ENCODE measurements at places on chromosomes 16 and 17.

DNA sequence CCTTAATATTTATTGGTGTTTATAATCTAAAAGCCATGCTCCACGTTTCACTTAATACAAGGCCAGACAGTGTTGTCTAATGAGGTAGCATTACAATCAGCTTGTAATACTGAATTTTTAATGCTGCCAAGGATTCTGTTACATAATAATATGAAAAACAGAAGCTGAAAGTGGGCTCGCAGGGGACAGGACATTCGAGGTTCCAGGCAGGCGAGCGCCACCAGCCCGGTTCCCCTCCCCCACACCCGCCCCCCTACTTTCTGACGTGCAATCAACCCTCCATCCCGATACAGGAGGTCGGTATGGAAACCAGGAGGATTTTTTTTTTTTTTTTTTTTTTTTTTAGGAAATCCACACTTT is 6.2 kb upstream of the ZFHX3 start:
- no peak for DNase-seq

- DNase-seq: no peak
These were observed 72.7 kb downstream of the SMG6 start for GRCh38 chr17:2230877-2231276.

GRCh38 chr17:4941319-4941610 is 1.2 kb downstream of the RNF167 start:
- no peak for DNase-seq

DNA sequence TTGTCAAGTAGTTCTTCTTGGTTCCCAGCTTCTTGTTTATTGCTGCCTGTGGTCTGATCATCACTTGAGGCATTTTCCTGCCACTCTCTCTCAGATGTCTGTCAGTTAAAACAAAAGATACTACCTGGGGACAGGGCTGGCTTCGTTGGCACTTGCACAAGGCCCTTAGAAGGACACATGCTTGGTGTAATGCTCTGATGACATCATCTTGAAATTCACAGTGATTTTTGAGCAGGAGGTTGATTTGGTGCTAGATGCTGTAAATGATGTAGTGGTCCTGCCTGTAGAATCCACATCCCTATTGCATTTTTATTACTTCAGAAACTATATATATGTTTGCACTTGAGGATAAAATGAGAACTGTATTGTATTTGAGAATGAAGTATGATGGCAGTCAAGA is 210.3 kb downstream of the LGALS9B start:
- no peak for DNase-seq

- DNase-seq: peak; percentile 89
These were observed 1.9 kb upstream of the PLEKHG4 start for GRCh38 chr16:67277294-67277998.

DNA sequence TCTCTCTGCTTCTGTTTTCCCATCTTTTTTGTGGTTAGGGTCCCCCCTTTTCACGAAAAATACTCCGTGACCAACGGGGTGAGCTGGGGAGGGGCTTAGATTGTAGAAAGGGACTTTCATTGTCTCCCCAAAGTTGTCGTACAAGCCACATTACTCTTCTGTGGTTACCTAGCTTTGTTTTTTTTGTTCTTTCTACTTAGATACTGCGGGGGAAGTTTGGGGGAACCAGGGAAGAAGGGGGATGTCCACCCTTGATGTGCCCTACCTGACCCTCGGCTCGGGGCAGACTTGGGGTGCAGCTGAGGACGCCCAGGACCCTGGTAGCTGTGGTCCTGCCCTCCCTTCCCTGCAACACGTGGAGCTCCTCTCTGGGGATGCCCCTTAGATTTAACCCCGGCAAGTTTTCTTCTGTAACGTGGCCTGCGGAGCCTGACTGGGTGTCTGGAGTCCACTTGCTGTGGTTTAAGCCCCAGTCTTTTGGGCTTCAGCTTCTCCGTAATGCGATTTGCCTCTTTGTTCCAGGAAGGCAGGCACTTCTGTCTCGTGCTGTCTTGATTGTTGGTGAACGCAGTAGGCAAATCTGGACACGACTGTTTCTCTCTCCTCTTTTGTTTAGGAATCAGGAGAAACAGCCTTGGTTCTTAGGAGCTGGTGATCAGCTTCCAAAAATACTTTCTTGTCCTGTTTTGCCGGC is 892 bp downstream of the ABCC1 start:
- DNase-seq: peak; percentile 45

DNA sequence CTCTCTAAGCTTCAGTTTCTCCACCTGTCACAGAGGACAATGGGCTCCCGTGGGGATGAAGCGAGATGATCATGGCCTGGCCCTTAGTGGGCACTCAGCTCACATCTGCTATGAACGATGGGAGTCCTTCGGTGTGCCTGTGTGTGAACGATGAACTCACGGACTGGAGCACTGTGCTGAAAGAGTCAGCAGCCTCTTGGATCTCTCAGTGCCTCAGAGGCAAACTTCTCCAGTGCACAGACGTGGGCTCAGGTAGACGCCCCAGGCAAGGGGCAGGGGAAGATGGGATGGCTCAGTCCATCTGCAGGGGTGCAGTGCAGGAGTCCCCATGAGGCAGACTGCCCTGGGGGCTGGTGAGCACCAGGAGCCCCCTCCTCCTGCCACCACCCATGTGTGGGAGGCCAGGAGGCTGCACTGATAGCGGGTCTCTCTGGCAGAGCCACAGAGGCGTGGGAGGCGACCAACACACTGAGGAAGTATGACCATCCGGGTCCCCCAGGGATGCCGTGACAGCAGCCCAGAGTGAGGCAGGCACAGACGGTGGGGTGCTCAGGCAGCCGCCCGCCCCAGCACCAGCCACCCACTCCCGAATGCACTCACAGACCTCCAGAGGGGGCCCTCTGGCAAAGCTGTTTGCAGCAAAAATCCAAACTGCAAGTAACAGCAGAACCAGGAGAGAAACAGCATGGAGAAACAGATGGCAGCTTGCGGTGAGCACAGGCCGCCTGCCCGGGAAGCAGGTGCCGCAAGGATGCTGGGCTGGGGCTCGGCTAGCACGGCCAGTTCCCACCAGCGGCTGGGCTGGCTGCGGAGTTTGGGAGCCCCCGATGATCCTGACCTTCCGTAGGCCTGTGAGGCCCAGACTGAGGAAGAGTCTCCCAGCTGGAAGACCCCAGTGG is 82.7 kb downstream of the RPH3AL start:
- DNase-seq: no peak

DNA sequence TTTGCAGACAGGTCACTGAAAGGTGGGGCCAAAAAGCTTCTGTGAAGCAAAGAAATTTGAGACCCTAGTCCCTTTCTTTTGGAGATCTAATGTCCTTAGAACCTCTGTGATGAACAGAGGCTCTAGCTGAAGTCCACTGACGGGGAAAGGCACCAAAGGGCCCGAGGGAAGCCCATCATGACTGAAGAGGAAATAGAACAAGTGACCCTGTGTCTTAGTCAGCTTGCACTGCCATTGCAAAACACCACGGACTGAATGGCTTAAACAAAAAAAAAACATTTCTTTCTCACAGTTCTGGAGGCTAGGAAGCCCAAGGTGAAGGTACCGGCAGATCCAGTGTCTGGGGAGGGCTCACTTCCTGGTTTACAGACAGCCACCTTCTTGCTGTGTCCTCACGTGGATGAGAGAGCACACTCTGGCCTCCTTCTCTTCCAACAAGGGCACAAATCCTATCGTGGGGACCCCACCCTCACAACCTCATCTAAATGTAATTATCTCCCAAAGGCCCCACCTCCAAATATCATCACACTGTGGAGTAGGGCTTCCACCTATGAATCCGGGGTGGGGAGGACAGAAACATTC is 24.3 kb upstream of the ASGR2 start:
- DNase-seq: no peak

DNA sequence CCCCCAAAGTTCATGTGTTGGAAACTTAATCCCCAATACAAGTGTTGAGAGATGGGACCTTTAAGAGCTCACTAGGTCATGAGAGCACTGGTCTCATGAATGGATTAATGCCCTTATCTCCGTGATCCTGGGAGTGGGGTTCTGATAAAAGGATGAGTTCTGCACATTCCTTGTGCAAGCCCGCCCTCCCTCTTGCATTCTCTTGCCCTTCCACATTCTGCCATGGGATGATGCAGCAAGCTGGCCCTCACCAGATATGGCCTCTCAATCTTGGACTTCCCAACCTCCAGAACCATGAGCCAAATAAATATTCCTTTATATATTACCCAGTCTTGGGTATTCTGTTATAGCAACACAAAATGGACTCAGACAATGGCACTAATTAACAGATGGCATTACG is 14.1 kb downstream of the GLG1 start:
- no peak for DNase-seq

GRCh38 chr17:8887834-8888703 is 20.6 kb upstream of the PIK3R6 start:
- DNase-seq: no peak

DNA sequence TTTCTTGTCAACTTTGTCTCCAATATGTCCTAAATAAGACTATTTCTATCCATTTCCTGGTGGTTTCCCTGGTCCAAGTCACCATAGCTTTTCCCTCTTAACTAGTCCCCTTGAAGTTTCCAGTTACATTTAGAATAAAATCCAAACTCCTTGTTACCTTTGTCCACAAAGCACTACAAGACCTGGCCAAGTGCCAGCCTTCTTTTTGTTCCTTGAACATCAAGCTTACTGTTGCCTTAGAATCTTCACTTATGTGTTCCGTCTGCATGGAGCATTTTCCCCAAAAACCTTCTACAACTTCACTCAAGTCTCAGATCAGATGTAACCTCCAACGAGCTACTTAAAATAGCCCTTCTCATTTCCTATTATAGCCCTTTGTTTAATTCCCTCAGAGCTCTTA is 101.4 kb downstream of the ITFG1 start:
- no peak for DNase-seq

GRCh38 chr16:17804857-17805256 is 334.1 kb upstream of the XYLT1 start:
- no peak for DNase-seq

DNA sequence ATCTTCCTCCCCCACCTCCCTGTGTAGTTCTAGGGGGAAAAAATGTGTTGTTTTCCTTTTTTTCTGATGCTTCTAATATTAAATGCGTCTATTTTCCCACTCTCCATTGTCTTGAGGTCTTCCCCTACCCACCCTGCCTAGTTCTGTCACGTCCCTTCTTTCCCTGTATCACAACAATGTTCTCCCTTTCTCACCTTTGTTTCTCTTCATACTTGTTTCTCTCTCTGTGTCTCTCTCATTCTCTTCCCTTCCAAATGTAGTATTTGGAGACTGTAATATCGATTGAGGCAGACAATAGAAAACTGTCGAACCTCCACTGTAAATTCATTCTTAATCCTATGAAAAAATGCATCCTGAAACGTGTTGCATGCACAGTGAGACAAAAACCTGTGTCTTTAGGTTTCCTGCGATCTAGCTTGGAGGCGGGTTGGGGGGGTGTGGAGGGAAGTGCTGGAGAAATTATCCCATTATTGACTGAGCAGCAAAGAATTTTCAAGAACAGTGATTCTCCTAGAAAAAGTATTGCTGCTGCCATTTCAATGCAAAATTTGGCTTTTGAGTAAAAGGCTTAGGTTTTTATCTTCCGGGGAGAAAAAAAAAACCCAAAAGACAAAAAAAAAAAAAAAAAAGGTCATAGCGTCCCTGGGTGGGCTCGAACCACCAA is 1.3 kb upstream of the PSMB3 start:
- no peak for DNase-seq

DNA sequence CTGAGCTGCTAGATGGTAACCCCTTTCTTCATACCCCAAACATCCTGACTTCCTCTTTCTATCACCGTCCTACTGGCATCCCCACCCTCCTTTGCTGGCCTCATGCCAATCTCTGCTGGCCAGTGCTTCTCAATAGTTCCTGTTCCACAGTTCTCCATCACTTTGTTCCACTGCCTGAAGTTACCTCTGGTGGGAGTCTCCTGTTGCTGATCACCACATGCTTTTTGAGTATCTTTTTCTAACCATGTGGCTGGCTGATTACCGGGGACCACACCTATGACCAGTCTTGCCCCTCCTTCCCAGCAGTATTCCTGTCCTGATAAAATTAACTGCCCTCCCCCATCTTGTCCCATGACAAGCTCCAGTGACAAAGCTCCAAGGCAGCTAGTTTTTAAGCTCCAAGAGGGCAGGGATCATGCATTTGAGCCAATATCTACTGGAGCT is 380.4 kb upstream of the CCL2 start:
- no peak for DNase-seq

DNA sequence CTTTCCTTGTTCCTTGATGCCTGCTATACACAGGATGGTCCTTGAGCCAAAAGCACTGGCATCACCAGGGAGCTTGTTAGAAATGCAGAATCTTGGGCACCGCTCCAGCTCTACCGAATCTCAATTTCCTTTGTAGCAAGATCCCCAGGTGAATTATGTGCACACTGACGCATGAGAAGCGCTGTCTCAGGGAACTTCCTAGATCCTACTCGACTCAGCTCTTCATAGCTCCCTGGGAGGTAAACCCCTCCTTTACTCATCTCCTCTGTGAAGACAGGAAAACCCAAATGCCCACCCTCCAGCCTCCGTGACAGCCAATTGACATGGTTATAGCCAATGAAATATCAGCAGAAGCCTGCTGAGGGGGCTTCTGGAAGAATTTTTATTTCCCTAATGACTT is 4.1 kb downstream of the USP31 start:
- DNase-seq: no peak

- DNase-seq: no peak
These were observed 1.2 kb downstream of the FAAP100 start for GRCh38 chr17:81550830-81551457.

- DNase-seq: no peak
These were observed 75.8 kb downstream of the TEX14 start for GRCh38 chr17:58615768-58616659.

DNA sequence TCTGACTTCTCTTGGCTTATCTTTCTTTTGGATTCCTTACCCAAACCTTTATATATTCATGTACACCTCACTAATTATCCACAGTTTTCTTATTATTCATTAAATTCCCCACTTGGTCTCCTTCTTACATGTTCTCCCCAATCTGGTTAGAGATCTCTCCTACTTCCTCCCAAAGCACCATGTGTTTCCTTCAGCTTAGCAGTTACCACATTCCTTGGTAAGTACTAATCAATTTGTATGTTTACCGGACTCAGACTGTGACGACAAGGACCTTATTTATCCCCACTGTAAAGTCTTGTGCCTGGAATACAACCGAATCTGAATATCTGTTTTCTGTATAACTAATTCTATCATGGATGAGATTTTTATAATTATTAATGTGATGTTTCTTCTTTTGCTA is 389.5 kb downstream of the KCNJ2 start:
- no peak for DNase-seq

DNA sequence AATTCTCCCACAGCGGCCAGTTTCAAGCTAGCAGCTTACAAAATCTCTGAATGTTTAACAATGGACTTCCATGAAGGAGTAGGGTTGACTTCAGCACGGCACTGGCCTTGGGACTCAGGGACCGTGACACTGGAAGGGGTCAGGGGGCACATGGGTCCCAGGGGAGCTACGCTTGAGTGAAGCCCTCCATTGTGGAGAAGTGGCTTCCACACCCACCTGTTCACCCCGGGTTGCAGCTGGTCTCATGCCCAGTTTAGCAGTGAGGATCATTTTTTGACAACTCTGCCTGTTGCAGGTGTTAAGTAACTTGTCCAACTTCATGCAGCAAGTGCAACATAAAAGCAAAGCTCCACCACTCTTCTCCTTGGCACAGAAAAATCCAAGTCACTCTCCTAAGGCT is 510.2 kb downstream of the CDH13 start:
- no peak for DNase-seq

GRCh38 chr16:86345516-86345915 is 164.8 kb upstream of the FOXF1 start:
- no peak for DNase-seq
